Activated CD8-positive, alpha-beta memory T cell treated with anti-CD3 and anti-CD28 coated beads, Interleukin-2, amount 50 U/mL, for 48 hours (primary cell): ENCODE measurements at places on chromosomes 11 and 22.

DNA sequence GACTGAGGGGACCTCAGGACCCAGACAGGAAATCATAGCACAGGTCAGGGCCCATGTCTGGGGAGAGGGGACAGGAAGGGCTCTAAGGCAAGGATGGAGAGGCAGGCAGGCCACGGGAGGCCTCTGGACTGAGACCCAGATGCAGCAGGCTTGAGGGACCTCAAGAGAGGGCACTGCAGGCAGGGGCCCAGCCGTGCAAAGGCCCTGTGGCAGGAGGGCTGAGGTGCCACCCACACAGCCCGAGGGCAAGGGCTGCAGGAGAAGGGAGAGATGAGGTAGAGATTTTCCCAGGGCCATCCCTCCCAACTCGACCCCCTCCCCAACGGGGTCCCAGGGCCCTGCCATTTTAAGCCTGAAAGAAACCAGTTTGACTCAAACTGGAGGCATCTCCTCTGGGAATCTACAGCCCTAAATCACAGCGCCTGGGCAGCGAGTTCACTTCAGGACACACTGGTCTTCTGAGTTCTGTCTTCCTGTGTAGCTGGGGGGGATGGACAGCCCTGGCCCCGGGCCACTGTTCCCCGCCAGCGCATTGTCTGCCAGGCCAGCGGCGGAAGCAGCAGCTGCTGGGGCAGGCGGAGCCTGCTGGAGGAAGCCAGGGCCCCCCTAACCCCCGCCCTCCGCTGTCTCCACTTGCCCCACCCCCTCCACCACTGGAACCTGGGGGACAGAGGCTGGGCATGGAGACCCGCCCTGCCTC is 20.3 kb upstream of the WNT7B start:
- no peak for DNase-seq

DNA sequence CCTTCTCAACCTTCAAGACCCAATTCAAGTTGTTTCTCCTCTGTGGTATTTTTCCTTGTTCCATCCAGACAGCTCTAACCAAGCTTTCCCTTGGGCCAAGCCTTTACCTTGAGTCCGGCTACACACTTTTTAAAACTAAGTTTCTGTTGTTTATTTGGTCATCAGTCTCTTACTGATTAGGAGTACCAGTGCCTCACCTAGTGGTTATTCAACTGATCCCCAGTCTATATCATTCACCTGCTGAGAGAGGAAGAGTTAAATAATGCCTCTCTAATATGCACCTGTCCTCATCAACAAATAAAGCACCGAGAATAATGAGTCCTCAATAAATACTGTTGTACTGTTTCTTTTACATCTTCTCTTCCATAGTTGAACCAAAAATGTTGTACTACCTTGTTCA is 160.8 kb downstream of the MSANTD4 start:
- DNase-seq: no peak

GRCh38 chr22:36232715-36233401 is 6.5 kb downstream of the APOL2 start:
- no peak for DNase-seq

- DNase-seq: no peak
These were observed 32.5 kb downstream of the PPP2R1B start for GRCh38 chr11:111733611-111734088.

GRCh38 chr11:123580557-123581275 is 73.7 kb downstream of the SCN3B start:
- peak; percentile 84 for DNase-seq

DNA sequence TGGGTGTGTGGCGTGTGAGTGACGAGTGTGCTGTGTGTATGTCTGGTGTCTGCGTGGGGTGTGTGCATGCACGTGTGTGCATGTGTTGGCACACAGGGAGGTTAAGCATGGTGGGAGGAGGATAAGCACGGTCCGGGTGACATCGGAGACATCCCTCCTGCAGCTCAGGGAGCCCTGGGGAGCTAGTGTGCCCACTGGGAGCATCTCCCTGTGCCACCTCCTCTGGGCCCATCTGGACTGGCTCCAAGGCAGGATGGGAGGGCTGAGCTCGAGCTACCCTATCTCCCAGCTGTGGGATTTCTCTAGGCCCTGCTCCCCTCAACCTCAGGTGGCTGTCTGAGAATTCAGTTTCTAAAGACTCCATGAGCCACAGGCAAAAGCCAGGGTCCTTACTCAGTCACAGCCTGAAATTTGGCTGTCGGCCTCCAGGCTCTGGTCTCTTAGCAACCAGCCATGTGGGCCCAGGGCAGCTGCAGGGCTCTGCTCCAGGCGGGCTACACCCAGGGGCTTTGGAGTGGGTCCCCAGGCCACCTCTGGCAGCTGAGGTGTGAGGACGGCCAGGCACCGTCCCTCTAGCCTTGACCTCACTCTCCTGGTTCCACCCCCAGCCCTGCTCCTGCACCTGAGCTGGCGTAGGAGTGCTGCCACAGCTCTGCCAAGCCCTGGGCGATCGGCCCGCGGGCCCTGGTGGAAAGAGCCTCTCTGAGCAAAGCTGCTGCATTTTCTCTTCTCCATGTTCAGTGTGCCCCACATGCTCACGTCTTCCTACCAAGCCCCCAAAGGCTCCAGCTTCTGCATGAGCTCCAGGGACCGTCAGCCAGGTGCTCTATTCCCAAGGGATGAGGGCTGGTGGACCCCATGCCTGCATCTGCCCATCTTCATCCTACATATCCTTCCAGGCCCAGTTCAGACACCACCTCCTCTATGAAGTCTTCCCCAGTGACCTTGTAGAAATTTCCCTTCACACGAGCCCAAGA is 39.7 kb downstream of the RTL6 start:
- peak; percentile 43 for DNase-seq

DNA sequence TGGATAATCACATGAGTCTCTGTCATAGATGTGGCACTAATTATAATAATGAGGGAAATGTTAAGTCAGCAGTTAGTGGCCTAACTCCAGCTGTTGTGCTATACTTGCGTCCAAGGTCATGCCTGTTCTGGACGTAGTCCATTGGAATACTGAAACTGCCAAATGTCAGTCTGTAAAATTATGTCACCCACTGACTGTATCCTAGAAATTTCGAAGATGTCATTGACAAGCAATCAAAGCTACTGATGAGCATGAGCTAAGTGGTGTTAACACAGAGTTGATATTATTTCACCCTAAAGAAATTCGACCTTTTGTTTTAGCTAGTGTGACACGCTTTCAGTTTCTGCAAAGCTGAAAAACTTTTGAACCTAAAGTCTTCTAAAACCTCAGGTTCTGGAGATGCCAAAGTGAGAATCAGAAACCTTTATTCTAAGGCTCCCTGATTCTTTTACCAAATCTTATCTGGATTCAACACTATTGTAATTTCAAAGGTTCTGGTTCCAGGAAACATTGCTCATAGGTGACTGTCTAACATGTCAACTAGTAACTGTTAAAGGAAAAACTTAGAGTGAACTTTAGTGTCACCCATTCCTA is 14.9 kb upstream of the ME3 start:
- no peak for DNase-seq

DNA sequence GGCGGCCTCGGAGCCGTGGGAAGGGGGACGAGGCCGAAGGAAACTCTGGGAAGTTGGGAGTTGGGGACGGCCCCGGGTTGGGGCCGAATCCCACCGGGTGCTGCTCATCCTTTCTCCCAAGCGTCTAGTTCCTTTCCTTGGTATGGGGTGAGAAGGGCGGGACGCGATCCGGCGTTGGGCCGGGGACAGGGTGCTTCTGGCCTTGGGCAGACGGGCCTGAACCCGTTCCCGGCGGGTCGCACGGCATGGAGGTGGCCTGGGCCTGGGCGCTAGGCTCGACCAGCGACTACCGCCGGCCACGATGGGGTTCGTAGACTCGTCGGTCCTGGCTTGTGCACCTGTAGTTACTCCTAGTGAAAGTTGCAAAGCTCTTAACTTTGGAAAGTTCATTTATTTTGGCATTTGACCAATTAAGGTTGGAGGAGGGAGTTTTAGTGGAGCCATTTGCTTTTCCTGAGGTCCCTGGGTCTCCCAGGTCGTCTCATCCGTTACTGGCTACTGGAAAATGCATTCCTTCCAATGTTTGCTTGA is 1.0 kb downstream of the SYT9 start:
- DNase-seq: no peak

- no peak for DNase-seq
These were observed 41.3 kb upstream of the API5 start for GRCh38 chr11:43270468-43270867.

DNA sequence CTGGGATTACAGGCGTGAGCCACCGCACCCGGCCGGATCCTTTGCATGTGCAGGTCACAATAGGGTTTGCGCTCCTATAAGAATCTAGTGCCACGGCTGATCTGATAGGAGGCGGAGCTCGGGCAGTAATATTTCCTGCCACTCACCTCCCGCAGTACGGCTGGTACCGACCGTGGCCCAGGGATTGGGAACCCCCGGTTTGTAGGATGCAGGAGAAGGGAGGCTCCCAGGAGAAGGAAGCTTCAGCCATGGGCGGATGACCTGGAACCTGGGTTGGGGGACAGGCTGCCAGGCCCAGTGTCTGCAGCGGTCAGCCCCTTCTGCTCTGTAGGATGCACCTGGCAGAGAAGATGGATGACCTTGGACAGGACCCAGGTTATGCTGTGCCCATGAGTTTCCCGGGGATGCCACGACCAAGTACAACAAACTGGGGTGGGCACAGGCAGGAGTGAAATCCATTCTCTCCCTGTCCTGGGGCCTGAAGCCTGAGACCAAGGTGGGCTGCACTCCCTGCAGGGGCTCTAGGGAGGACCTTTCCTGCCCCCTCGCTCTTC is 818.9 kb downstream of the BRD1 start:
- peak; percentile 7 for DNase-seq

DNA sequence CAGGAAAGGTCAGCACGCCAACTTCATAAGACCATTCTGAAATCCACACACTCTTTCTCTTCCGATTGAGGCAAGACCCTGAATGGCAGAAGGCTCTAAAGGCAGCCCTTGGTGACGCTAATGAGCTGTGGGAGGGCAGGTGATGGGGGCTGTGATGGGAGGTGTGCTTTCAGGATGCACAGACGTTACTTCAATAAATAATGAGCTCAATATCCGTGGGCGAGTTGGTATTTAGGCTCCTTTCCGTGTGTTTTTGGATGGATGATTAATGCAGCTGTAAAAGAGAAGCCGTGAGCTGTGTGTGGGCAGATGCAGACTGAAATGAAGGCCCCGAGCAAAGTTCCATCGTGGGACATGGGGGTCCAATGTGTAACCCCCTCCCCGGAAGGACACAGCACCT is 130.6 kb upstream of the CSNK2A3 start:
- no peak for DNase-seq

GRCh38 chr11:125132596-125132995 is 21.2 kb upstream of the TMEM218 start:
- no peak for DNase-seq

- no peak for DNase-seq
These were observed 17.5 kb upstream of the FIBIN start for GRCh38 chr11:26976389-26976788.

DNA sequence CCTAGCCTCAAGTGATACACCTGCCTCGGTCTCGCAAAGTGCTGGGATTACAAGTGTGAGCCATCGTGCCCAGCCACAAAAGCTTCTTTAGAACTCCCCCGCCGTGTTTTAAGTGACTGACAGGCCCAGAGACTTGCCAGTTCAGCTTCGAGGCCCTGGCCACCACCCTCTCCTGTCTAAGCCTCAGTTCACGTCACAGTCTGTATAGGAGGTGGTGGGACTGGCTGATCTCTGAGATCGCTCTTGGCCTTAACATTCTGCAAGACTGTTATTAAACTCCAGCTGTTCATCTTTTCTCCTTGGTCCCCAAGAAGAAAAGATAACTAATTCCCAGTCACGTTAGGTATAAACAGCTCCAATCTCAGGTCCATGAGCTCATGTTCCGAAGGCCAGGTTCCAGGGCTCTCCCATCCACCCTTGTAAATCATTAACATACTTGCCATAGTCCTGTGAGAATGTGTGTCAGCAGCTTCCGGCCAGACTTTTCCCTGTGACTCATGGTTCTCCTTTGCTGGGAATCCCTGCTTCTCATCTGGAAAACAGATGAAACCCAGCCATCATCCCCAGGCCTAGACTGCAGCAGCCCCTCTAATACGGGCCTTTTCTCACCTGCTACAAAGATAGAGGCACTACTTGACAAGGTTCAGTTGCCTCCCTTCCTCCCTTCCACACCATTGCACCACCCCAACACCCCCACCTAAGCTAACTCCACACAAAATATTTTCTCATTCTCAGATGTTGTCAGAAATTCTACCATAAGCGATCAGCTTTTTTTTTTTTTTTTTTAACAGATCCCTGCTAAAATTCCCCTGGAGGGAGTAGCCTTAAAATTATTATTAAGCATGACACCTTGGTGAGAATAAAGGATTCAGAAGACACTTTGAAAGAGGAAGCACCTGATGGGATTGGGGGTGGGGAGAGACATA is 5.6 kb upstream of the KIAA0930 start:
- no peak for DNase-seq

- DNase-seq: no peak
These were observed 24.3 kb downstream of the SCN3B start for GRCh38 chr11:123630126-123630608.

DNA sequence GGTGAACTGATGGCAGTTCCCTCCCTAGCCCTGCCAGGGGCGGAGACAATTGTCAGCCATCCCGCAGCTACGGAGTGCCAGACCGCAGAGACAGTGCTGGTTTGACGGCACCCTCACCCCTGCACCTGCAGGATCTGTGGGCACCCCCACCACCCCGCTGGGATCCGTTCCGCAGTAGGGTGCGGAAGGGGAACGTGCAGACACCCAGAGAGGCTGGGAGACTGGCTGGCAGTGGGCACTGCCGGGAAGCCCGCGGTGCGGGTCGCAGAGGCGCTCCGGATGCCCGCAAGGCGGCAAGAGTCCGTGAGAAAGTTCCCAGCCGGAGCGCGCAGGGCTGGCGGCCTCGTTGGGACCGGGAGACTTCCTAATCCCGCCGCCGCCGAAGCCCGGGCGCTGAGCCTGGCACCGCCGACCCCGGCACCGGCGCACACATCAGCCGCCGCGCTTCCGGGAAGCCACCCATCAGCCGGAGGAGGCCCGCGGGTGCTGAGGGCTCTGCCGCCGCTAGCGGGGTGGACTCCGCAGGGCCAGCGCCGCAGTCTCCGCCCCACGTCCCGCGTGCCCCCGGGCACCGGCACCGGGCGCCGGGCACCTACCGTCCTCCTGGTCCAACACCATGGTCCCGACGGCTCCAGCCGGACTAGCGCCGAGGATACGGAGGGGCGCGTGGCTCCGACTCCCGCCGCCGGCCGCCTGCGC is 4.3 kb upstream of the LMO1 start:
- DNase-seq: peak; percentile 61

DNA sequence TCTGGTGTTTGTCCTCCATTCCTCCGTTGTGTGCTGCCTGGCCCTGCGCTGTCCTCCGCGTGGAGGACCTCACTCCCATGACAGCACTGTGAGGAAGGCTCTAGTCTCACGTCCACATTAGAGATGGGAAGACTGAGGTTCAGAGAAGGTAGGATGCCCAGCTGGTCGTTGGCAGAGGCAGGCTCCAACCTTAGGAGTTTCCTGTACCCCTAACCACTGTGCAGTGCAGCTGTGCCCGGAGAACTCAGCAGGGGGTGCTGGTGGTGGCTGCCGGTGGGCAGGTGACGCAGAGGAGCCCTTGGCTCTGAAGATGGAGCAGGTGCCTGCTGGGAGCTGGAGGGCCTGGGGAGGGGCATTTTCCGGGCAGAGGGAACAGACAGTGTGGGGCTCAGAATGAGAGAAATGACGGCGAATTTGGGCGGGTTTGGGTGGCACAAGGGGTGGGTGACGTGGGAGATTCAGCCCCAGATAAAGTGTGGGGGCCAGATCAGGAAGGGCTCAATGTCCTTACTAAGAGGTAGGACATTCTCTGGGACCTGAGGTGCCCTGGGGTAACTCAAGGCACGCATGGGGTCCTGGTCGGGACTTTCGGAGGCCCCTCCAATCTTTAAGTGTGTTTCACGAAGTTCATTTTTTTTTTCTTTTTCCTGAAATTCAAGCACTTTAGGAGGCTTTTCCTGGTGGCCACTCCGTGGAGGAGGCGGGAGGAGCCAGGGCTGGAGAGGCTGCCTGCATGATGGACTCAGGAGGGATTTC is 535.0 kb downstream of the TBC1D22A start:
- no peak for DNase-seq

- no peak for DNase-seq
These were observed 14.9 kb upstream of the SOX10 start for GRCh38 chr22:37999236-37999635.
